ENCODE measurements at places on chromosomes 5 and 9.

- peak; percentile 29 for DNase-seq
Observed at GRCh38 chr5:95261437-95262175, 23.3 kb downstream of the MCTP1 start.

DNA sequence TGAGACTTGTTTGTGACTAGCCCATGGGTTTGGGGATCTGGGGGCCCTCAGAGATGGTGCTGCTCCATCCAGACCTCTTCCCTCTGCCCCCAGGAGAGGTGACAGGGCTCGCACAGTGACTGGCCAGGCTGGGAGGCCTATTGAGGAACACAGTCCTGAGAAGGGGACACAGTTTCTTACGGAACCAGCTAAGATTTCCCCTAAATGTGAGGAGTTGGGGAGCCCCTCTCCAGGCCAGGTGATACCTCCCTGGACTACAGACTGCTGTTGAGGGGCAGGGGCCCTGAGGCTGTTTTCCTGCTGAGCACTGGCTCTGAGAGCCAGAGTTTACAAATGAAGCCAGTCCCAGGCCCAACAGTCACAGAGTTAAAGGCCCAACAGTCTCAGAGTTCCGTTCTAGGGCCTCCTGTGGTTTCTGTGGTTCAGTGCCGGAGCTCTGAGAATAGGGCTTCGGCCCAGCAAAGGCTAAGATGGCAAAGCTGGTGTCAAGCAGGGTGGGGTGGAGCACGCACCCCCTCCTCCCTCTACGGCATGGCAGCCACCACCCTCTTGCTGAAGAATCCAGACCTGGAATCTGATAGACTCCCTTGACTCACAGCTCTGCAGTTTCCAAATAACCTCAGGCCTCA is 1.1 kb upstream of the SEMA4D start:
- DNase-seq: no peak

- DNase-seq: peak; percentile 73
Observed at GRCh38 chr5:33843579-33843978, 48.2 kb downstream of the ADAMTS12 start.

DNA sequence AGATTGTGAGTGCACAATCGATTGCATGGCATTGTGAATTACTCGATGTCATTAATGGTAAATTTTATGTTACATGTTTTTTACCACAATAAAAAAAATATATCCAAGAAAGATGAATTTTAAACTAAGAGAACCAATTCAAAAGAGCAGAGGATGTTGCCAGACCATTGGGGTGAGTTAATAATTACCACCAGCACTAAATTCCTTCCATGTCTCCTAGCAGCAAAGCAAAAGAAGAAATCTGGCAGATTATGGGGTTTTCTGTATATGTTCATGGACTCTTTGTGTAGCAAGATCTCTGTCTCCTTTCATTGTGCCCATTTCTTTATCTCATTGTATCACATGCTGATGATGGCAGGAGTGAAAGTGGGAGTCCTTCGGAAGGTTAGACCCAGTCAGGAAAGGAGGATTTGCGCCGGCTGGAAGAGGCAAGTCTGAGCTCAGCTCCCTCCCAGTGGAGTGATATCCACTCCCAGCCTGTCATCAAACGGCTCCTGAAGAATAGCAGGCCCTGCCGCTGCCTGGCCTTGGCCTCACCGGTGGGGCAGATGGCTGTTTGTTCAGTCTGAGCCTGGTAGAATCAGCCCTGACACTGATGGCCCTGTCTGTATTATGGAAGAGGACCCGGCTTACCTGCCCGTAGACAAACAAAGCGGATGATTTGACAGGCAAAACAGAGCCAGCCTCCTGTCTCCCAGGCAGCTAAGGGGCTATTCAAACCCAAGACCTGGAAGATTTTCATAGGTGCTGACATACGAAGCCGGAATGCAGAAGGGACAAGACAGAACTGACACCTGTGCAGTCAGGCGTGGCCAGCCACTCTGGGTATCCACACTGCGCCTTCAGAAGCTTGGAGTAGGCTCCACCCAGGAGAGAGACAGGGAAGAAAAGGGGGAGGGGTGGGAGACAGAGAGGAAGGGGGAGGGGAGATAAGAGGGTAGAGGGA is 21.9 kb upstream of the FOXE1 start:
- no peak for DNase-seq

DNA sequence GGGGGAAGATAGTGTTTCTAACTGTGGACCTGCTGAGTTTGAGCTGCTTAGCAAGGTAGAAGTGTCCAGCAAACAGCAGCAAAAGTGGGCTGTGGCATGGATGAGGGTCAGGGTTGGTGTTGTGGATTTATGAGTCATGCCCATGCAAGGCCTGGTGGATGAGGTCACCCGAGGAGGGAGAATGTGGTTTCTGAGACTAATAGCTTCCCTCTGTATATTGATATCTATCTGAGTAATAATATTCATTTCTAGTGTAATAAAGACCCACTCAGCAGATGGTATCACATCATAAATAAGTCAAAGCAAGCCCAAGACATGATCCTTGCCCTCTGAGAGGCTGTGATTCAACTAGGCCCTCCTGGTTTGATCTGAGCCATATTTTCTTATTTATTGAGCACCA is 597.8 kb upstream of the CLINT1 start:
- DNase-seq: peak; percentile 86

GRCh38 chr9:13841746-13842462 is 472.0 kb downstream of the NFIB start:
- DNase-seq: no peak

DNA sequence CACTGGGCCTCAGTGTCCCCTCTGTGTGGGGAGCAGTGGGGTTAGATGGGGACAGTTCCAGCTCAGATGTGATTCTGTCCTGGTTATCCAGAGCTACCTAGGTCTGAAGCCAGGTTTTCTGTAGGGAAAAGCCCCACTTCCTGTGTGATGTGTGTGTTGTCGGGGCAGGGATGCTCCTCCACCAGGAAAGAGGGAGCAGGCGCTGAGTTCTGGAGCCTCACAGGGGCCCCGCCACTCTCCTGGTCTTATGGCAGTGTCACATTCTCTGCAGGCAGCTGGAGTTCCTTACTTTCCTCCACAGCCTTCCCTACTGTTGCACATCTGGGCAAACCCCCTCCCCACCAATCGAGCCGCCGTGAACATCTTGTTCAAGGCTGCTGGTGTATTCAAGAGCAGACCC is 39.1 kb upstream of the GRHPR start:
- no peak for DNase-seq

- DNase-seq: no peak
Observed at GRCh38 chr5:14435481-14435880, 146.1 kb upstream of the OTULINL start.

DNA sequence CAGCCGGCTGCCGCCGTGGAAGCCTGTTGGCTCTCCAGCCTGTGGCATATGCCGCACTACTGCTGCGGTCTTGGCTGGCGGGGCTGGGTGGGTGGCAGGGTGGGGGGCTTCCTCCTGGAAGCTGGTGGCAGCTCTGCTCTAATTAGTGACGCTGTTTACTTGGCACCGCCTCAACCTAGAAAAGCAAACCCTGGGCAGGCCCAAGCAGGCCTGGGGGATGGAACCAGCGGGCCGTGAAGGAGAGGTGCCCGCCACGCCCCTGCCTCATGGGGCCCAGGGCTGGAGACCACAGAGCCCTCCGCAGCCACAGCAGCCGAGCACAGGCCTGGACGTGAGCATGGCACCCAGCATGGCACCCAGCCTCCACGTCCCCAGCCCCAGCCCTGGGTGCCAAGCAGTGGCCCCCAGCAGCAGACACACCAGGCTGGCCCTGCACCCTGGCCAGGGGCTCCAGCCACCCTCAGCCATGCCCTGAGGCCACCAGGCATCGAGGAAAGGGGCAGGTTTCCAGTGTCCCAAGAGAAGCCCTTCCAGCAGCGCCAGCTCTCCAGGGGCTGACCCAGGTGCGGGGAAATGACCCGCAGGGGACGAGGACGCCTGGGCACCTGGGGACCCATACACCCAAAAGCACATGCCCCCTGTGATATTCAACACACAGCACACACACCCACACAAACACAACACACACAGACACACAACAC is 5.4 kb upstream of the CCDC187 start:
- DNase-seq: no peak

GRCh38 chr9:128724744-128725211 is 851 bp upstream of the ZDHHC12 start:
- DNase-seq: peak; percentile 83
